ENCODE measurements at places on chromosomes 16 and 17. TPM values are rescaled to one million over a fixed set of nuclear protein-coding genes. Genes with fewer than 3 reads are reported as not detected.

- DNase-seq = peak; percentile 13
Observed at GRCh38 chr16:31700200-31700529, 172.5 kb downstream of the AHSP start.

DNA sequence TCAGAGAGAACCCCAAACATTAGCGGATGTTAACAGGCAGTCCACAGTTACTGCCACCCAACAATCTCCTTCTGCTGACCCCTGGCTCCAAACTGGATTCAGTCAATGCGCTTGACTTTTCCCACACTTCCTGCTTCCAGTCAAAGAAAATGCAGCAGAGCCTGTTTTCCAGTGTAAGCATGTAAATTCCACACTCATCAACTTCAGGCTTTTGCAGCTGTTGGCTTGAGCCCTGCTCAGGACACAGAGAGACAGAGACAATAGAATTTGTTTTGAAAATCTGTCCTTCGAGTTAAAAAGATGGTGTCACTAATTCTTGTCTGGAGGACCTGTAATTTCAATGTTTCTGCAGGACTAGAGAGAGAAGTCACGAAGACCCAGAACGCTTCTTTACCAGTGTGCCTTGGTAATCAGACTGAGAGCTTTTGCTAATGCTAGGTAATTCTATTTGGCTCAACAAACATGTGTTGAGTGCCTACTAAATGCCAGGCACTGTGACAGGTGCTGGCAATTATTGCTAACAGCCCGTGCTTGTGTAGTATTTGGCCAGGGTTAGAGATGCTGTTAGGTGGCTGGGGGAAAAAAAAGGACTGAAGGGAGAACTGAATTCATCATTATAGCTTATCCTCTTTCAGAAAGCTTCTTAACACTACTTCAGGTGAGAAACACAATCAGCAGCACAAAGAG lies 32.5 kb downstream of the HOXB1 start:
- no peak for DNase-seq

The CDRT4 gene
- not detected for total RNA-seq

- DNase-seq = peak; percentile 19
Observed at GRCh38 chr17:55549140-55549539, 37.9 kb upstream of the SMIM36 start.

GRCh38 chr17:75927286-75927922 lies 13.4 kb downstream of the FBF1 start:
- DNase-seq = no peak

- no peak for DNase-seq
Observed at GRCh38 chr17:65743308-65743655, 181.8 kb upstream of the AXIN2 start.

- DNase-seq = no peak
Observed at GRCh38 chr17:62684179-62684578, 56.7 kb downstream of the MRC2 start.

The ERCC4 gene
- total RNA-seq = 12.7 TPM

GRCh38 chr16:2928796-2929195 lies 17.1 kb downstream of the FLYWCH1 start:
- no peak for DNase-seq

GRCh38 chr16:25171390-25171789 lies 45.4 kb upstream of the AQP8 start:
- no peak for DNase-seq

GRCh38 chr17:4604111-4604644 lies 19.8 kb downstream of the SMTNL2 start:
- no peak for DNase-seq

The ARL5C gene
- total RNA-seq = not detected

The TERB1 gene
- total RNA-seq = not detected

The GAS2L2 gene
- not detected for total RNA-seq

The MYH11 gene
- total RNA-seq = not detected

DNA sequence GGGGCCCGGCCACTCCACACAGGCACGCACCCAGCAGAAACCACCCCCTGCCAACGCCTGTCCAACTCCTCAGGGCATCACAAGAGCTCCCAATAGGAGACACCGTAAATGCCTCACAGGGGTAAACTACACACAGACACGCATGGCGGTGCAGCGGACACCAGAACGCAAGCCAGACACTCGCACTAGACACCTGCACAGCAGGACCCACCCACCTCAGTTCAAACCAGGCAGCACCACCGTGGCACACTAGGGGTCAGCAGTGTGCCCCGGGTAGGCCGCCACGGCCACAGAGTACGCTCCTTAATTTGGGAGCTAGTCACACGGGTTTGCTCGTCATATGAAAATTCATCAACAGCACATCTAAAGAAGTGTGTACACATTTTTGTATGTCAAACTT lies 3.4 kb downstream of the SLC38A10 start:
- peak; percentile 27 for DNase-seq

DNA sequence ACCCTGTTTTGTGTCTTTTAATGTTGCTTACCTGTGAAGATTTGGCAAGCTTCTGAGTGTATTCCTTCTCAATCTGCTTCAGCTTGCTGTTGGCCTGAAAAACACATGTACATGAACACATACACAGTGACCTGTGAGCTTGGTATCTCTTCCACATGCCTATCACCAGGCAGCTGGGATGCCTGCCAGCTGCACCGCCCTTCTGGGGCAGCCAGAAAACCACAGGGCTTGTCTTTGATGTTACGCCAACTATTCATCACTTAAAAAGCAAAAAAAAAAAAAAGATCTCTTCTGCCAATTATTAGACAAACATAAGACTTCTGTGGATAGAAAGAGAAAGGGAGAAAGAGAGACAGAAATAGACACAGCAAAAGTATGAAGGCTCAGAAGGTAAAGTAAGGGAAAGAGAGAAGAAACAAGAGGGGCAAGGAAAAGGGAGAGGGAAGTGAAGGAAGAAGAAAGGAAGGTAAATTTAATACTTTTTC lies 189.2 kb upstream of the AXIN2 start:
- peak; percentile 93 for DNase-seq

GRCh38 chr17:39679521-39680192 lies 8.2 kb downstream of the PGAP3 start:
- DNase-seq = no peak

DNA sequence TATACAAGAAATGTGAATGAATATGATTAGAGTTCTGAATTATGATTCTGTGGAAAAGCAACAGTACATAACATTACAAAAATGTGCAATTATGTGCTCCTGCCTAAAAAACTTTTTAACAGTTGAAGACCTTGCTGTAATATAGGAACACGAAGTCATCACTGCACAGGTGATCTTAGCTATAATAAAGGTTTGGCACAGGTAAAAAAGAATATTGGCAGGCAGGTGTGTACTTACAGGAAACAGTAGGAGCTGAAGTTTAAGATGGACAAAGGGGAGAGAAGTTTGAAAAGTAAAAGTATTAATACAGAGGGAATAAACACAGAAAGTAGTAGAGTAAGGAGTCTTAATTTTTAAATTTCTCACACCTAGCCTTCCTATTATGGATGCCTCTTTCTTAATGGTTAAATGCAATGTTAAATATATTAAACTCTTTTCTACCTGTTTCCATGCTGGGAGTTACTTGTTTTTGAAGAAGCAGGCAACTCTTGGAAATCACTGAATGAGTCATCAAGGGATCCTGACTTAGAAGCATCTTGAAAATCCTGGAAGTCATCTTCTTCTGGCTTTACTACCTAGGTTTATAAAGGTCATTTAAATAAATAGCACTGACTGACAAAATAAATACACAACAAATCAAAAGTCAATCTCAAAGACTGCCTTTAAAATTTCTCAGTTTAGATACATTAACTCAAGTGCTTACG lies 40.7 kb downstream of the SYNRG start:
- DNase-seq = peak; percentile 15

- DNase-seq = peak; percentile 91
Observed at GRCh38 chr17:4908711-4909496, 6.0 kb upstream of the CHRNE start.

The CPNE2 gene
- 40.5 TPM for total RNA-seq

GRCh38 chr17:81246343-81246670 lies 7.2 kb downstream of the NDUFAF8 start:
- DNase-seq = no peak

GRCh38 chr16:74304164-74304834 lies 7.7 kb downstream of the PSMD7 start:
- DNase-seq = no peak

- no peak for DNase-seq
Observed at GRCh38 chr16:82598771-82599170, 28.0 kb upstream of the CDH13 start.

GRCh38 chr17:48791128-48792032 lies 25.6 kb downstream of the TTLL6 start:
- peak; percentile 88 for DNase-seq

DNA sequence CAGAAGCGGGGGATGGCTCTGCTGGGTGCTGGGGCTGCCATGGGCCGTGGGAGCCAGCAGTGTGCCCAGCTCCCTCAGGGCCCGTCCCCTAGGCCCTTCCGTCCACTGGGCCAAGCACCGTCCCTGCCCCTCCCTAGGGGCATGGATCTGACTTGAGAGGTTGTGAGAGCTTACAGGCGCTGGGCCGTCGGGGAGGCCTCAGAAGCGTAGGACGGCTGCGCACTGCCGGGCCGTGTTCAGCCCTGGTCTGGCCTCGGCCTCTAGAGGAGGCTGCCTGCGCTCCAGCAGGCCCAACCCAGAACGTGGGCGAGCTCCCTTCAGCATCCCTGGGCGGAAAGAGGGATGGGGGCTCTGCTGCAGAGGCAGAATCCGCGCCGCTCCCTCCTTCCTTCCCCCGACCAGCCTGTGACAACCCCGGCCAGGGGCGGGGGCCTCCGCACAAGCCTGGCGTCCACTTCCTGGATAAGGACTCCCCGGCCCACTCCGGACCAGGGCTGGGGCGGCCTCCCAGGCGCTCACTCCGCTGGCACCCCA lies 685 bp upstream of the MPG start:
- no peak for DNase-seq

DNA sequence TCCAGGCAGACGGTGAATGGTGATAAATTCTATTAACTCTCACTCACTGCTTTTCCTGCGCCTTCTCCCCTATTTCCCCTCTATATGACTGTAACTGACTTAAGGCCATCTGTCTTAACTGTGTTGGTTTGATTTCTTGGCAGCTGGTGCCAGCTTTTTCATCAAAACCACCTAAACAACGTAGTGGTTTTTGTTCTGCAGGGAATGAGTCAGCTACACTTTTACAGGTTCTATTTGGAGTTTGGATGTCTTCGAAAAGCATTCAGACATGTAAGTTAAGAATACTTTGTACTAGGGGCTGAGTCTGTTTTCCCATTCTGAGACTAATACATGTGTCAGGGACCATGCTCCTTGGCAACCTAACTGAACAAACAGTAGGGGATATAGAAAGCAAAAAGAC lies 8.5 kb downstream of the REXO5 start:
- peak; percentile 38 for DNase-seq
